Stimulated activated CD4-positive, alpha-beta T cell treated with anti-CD3 and anti-CD28 coated beads, Interleukin-15, amount 100 ng/mL, for 48 hours (primary cell): ENCODE measurements at places on chromosomes 12 and 14.

DNA sequence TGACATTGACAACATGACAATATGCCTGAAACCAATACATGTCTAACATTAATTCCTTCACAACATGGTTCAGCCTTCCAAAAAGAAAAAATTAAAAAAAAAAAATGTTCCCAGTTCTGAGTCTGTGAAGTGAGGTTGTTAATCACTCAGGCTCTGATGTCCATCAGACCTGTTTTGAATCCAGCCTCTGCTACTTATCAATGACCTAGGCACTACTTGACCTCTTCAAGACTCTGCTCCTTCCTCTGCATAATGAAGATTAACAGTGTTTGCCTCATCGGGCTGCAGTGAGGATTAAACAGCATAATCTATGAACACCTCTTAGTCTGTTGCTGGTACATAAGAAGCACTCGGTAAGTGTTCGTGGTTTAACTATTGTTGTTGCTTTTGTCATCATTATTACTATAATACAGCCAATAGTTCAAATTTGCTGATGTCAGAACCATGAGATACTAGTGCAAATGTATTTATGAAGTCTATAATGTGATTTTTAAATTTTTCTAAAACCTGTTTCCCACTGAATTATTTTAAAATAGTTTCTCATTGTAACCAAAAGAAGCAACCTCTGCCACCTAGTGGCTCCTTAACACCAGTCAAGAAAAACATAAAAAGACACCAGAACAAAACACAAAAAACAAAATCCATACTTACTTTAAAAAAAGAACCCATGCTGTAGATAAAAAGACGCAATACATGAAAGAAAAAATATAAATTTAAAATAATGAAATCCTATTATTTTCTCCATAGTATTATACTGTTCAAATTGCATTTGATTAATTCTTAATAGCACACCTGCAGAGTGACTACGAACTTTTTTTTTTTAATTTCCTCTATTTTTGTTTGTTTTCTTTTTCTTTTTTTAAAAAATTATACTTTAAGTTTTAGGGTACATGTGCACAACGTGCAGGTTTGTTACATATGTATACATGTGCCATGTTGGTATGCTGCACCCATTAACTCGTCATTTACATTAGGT lies 20.3 kb upstream of the TMX1 start:
- DNase-seq, result no peak

GRCh38 chr12:90030726-90031125 lies 322.1 kb upstream of the ATP2B1 start:
- DNase-seq, result no peak

DNA sequence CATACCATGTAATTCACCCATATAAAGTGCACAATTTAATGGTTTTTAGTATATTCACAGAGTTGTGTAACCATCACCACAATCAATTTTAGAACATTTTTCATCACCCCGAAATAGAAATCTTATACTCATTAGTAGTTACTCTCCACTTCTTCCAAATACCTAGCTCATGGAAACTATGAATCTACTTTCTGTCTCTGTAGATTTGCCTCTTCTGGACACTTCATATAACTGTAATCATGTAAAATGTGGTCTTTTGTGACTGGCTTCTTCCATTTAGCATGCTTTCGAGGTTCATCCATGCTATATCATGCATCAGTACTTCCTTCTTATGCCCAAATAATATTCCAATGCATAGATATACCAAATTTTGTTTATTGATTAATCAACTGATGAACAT lies 10.8 kb downstream of the DNAI7 start:
- no peak for DNase-seq

DNA sequence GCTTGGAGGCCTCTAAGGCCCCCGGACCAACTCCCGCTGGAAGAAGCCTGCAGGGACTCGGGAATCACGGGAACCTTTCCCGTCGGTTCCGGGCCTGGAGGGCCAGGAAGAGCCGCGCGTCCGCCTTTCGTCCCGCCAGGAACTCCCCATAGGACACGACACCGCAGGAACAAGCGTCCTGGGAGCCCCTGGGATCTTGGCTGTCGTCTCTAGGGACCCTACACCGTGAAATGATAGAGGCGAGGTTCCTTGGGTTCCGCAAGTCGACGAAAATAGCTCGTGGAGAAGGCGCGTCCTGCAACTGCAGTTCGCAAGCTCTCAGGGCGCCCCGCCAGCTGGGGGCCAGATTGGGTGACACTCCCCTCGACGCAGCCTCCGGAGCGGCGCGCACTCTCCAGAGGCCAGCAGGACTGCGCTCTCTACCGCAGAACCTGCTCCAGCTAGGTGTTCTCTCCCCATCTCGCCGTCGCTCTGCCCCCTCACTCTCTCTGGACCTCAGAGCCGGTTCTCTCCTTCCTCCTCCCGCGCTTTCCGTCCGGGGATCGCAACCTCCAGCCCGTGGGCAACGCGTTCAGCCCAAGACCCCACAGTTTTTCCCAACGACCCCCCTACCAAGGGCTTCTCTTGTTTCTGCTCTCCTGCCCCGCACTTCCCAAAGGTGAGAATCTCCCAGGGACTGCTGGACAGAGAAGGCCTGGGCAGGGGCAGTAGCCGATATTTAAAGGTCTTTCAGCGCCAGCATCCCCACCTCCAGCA lies 776 bp downstream of the BMP4 start:
- no peak for DNase-seq

GRCh38 chr12:105960319-105961083 lies 178.3 kb downstream of the NUAK1 start:
- no peak for DNase-seq

GRCh38 chr14:70947739-70948138 lies 40.5 kb downstream of the PCNX1 start:
- DNase-seq, result no peak

- DNase-seq, result peak; percentile 41
Measured at GRCh38 chr14:73463411-73463810, 5.1 kb upstream of the NUMB start.

DNA sequence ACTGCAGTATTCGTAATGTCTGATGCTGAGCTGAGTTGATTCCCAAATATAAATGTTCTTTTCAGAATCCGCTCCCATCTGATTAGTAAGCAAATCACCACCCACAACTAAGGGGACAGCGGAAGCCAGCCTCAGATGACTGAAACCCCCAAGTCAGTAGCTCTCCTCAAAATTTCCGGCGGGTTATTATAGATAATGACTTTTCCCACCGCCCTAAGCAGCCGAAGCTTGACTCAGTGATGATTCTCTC lies 469 bp upstream of the LRFN5 start:
- no peak for DNase-seq

DNA sequence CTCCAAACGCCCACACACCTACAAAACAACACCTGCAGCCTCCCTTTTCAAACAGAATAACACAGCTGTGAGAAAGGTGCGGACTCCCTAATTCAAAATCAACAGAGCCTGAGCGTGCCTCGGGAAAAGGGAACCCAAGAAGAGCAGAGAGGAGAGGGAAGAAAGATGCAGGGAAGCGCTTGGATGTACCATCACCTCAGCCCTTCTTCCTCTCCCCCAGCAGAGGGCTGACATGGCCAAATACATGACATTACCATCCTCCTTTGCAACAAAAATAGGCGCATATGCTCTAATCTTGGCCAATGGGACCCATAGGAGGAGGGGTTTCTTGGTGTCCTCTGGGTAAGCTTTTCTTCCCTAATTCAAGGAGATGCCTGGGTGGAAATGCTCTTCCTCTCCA lies 78.0 kb downstream of the CPSF2 start:
- no peak for DNase-seq

DNA sequence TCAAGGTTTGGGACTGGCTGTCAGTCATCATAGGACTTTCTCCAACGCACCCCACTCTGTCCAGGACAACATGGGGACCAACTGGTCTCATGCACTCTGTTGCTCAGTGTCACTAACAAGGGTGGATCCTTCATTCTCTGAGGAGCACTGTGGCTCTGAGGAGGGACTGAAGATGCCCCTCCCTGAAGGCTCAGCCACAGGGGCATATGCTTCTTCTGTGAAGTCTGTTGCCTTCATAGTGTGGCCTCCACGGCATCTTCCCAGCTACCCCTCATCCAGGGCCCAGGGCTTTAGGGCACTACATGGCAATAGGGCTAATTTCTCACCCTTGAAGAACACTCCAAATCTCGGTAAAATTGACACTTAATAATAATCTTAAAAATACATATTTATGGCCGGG lies 14.3 kb upstream of the IFI27L2 start:
- no peak for DNase-seq

DNA sequence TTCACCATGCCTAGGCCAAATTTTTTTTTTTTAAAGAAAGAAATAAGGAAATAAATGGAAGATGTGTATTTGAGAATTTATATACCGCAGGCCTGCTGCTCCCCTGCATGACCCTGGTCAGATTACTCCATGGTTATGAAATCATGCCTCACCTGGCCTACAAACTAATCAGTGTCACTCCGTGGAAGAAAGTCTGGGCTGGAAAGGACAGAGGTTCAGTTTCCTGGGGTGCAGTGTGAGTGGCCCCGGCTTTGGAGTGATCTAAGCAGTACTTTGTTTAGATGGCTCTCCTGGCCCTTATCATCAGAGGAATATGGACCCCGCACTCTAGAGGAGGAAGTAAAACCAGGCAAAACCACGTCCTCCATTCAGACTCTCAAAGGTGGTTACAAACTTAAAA lies 9.6 kb downstream of the APOBEC1 start:
- no peak for DNase-seq
